Left cardiac atrium (tissue), 4 donors: ENCODE measurements at places on chromosomes 4 and X. TPM values are rescaled to one million over a fixed set of nuclear protein-coding genes. Genes with fewer than 3 reads are reported as not detected.
A peak's percentile ranks its signal among the peaks of the same experiment; 100 is the strongest.

GRCh38 chr4:24713604-24714003, 81.8 kb upstream of the SOD3 start:
- DNase-seq: no peak

DNA sequence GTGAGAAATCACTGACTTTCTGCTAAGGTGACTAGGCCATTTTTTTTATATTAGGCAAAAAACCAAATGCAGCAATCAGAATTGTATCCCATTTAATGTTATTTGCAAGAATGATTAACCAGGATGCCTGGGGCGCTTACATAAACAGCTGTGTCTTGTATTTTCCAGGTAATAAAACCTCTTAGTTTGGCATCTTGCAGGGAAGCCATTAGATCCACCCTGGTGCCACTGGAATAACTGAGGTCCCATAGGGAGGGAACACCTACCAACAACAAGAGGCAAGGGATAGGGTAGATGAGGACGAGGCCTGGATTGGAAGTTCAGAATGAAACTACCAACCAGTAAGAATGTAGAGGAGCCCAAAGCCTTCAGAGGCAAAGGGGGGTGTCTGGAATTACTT, 288.3 kb downstream of the ARHGAP24 start:
- no peak for DNase-seq

- DNase-seq: peak; percentile 40
These were observed 138.6 kb downstream of the AFF1 start for GRCh38 chr4:87073199-87074120.

DNA sequence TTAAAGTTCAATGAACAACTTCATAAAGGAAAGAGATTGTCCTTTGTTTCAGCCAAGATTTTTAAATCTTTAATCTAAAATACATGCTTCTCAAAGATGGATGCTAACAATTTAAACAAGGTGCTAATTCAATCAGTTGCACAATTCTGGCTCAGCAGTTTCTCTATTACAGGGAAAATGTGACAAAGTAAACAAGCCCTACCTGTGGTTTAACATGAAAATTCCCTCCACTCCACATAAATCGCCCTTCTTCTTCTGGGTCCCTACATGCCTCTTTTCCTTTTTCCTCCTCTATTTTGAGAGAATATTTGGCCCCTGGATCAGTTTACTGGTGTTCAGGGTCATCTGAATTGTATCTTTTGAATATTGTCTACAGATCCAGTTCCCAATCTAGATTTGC, 80.6 kb downstream of the FRYL start:
- no peak for DNase-seq

DNA sequence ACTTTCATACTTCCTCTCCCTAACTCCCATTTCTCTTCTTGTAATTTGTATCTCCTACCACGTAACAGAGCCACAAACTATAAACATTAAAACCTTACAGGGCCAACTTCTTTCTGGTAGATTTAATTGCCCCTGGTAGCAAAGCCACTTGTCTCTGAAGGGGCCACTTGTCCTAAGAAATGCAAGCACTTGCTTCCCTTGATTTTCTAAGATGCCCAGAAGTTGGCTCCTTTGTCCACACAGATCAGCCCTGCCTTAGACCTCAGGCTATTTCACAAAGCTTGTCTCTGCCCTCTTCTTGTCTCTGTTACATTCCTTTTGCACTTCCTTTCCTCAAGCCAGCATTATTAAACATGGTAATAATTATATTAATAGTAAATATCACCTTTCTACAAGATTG, 80.6 kb upstream of the CXXC4 start:
- DNase-seq: no peak

GRCh38 chrX:15664487-15665444, at the start of gene CLTRN:
TSS of gene CLTRN (minus strand) at chrX:15664805. CDS start at chrX:15664775, 30 bp downstream.
- DNase-seq: no peak

DNA sequence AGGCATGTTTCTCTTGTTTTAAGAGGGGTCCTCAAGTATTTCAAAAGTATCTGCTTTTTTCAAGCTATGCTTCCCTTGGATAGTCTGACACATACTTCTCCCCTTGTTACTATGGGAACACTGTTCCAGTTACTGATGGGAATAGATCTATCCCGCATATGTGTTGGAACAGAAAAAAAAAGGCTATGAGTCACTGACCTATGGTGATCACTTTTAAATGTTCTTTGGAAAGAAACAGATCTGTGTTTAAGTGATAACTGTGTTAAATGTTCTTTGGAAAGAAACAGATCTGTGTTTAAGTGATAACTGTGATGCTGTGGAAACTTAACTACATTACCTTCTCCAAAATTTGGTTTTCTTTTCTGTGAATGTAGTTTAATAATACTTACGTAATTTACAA, 303.2 kb downstream of the TEX13C start:
- DNase-seq: no peak

- no peak for DNase-seq
These were observed 113.3 kb upstream of the OTUD4 start for GRCh38 chr4:145293658-145294057.

GRCh38 chrX:8629871-8630270, 102.1 kb downstream of the ANOS1 start:
- DNase-seq: no peak

DNA sequence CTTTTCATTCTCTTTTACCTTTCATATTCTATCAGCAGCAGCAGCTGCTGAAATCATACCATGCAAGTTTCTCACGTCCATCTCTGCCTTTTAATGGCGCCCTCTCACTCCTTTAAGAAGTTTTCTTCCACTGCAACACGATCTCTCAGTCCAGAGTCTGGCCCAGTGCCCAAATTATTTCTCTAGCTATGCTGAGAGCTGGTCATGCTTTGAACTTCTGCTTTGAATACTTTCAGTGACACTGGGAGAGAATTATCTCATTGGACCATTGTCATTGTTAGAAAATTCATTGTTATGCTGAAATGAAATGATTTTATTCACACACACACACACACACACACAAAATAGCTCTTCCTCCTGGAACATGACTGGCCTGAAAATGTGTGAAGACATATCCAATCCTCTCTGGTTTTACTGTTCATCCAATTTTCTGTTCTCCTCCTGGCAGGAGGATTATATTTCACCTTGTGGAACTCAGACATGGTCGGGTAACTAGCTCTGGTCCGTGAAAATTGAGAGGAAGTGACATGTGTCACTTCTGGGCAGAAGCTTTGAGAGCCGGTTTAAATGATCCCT, 1.3 kb upstream of the PDHA1 start:
- no peak for DNase-seq

DNA sequence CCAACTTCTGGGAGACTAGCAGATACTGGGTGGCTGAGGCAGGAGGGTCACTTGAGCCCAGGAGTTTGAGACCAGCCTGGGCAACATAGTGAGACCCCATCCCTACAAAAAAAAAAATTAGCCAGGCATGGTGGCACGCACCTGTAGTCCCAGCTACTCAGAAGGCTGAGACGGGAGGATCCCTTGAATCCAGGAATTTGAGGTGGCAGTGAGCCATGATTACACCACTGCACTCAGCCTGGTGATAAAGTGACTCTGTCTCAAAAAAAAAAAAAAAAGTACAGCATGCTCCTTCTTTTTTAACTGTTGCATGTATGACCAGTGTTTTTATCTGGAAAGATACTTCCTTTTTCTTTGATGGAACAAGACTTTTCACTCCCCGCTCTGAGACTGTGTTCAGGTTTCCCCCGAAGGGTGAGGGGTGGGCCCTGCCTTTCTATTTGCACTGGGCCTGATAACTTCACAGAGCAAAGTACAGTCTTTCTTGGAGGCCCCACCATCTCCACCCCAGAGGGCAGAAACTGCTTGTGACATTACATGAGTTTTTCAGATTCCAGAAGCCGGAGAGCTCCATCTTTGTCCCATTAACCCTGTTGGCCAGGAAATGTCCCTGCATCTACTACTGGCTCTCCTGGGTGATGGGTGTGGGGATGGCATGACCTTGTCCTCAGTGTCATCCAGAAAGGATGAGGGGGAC, 35.2 kb downstream of the NYX start:
- DNase-seq: no peak

DNA sequence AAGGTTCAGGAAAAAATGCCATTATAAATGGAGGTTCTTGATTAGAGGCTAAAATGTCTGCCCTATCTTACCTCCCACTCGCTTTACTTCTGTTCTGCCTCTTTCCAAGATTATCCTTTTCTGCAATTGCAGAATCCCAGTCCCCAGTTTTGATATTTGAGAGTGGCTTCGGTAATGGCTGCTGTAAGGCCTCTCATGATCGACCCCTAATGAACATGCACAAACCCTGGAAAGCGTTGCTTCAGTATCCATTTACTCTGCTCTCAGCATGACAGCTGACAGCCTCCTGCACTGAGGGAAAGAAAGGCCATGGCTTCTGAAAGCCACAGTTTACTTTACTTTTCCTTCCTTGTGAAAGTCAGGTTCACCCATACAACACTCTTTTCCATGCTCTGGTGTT, 325.4 kb upstream of the GALNT7 start:
- DNase-seq: no peak

DNA sequence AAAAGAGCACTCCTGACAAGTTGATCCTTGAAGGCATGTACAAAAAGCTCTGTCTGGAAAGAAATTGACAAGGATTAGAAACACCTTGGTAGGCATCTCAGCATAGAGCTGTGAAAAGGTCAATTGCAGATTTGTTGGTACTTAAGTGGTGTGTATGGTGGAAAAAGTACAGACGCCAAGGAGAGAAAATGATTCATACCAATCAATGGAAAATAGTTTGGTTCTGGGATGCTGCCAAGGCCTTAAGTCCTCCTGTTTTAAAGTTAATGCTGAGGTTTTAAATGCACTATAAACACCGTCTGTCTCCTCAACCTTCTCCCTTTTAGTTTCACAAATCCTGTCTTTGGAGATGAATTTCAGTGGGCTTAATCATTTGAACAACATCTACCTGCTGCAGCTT, 524.1 kb downstream of the IL15 start:
- DNase-seq: no peak

DNA sequence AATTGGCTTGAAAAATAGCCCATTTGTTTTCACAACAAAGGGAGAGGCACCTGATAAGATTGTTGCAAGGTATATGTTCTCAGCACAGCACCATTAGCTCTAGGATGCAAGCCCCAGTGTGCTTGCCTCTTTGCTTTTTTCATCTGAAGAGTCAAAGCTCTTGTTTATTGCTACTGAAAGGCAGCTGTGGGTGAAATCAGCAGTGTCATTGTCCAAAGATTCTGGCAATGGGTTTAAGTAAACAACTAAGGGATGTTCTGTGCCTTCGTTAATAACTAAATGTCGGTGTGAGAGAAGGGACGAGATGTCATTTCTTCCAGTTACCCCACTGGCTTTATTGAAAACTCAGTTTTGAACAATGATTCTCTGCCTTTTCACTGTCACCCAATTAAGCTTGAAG, 567.7 kb downstream of the KCNIP4 start:
- no peak for DNase-seq

- peak; percentile 18 for DNase-seq
These were observed 3.9 kb downstream of the CTBP1 start for GRCh38 chr4:1244978-1245471.

DNA sequence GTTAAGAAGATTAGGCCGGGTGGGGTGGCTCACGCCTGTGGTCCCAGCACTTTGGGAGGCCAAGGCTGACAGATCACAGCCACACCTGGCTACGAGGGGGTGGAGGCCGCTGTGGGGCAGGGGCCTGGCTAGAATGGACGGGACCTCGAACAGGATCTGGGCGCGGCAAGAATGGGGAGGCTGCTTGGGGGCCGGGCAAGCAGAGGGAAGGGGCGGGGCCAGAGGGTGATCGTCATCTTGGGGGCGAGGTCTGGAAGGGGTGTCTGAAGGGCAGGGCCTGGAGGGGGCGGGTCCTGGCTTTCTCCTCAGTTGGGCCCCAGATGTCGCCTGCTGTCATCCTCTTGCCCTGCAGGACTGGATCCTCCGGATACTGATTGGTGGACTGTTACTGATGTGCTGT, 57.3 kb upstream of the ENPEP start:
- DNase-seq: no peak

GRCh38 chrX:154092371-154092770, 5.1 kb downstream of the MECP2 start:
- no peak for DNase-seq

DNA sequence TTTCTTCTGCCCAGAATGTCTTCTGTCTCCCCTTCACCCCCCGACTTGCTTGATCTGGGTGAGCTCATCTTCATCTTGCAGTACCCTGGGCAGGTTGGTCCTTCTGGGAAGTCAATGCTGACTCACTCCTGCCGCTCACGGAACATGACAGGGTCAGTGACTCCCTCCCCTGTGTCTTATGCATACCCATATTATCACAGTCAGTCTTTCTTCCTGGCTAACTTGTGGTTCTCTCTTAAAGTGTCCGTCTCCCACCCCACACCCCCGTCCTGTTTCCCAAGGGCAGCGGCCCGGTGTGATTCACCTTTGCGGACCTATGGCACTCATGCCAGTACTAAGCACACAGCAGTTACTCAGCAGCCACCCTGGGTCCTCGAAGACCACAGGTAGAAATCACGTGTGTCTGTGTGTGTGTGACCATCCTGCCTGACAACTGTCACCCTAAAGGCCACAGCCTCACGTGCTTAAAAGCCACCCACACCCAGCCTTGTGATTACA, 17.7 kb downstream of the IQSEC2 start:
- no peak for DNase-seq

DNA sequence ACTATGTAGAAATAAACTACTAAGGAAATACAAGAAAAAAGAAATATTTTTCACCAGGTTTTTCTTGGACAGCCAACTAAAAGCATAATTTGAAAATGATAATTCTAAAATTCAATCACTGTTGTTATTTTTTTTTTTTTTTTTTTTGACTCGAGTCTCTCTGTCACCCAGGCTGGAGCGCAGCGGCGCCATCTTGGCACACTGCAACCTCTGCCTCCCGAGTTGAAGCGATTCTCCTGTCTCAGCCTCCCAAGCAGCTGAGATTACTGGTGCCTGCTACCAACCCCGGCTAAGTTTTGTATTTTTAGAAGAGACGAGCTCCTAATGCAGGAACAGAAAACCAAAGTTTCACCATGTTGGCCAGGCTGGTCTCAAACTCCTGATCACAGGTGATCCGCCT, 122.3 kb upstream of the UGT8 start:
- no peak for DNase-seq

DNA sequence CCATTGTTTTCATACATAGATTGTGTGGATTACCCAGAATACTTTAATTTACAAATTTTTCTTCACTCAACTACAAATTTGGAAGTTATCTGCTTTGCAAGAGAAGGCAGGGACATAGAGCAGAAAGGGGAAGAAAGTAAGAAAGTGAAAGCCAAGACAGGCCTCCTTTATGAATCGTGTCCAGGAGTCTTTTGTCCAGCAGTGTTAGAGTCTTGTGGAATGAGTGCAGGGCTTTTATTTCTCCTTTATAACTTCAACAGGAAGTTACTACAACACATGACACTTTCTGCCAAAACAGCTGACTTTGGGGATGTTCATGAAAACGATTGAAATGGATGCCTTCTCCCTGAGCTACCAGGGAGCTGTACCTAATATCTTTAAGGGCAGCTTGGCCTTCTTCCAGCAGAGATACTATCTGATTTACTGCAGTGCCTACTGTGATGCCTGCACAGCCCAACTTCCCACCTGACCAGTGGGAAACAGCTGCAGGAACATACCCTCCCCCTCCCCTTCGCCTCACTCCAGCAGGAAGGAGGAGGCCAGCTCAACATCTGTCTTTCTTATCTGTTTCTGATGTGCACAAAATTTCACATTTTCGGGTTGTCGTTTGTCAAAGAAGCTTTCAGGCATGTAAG, 557.7 kb upstream of the SLIT2 start:
- DNase-seq: no peak

- DNase-seq: no peak
These were observed 24.9 kb upstream of the RPL39 start for GRCh38 chrX:119816300-119816699.

Gene CD38
- 5.7 TPM for total RNA-seq

Gene ADGRL3
- 3.7 TPM for total RNA-seq

Gene SPANXN3
- total RNA-seq: not detected

Gene TCEAL5
- total RNA-seq: 0.50 TPM

Gene BEX1
- 2.2 TPM for total RNA-seq

Gene NLGN4X
- 5.4 TPM for total RNA-seq

Gene HTN1
- not detected for total RNA-seq

Gene SH3BP2
- 28.3 TPM for total RNA-seq

Gene FAM9A
- not detected for total RNA-seq
